ENCODE measurements at places on chromosomes 3 and 15.

DNA sequence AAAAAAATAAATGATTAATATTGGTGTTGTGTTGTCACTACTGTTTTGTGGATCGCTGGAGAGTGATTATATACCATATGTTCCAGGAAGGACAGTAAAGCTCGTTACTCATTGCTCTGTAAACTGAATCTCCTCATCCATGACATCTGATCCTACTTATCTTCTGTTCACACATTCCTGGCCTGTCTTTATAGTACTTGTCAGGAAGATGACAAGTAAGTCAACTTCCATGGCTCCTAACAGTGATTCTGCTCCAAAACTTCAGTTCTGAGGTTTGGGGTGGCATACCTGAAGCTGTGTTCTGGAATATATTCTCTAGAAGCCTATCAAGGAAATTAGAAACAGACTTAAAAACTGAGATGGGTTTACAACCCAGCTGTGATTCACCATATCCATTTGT, 288.9 kb downstream of the ZBBX start:
- no peak for DNase-seq

- no peak for DNase-seq
These were observed 11.6 kb upstream of the DLL4 start for GRCh38 chr15:40917585-40917984.

DNA sequence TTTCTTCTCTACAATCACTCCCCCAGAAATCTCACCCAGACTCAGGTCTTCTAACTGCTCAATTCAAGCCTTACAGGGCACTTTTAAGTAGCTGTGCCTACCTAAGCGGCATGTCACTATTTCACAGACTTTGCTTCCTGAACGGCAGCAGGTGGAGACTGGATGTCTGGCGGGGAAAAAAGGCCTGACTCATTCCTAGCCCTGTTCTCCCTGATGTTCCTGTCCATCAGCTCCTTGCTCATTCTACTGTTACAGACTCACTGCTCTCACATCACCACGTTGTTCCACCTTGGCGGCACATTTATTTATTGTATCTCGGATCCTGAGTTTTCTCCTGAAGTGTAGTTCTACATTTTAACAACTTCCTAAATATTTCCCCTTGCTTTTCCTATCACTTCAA, 52.6 kb upstream of the ATP11B start:
- DNase-seq = no peak

GRCh38 chr15:62057341-62057980, 2.8 kb downstream of the VPS13C start:
- DNase-seq = no peak

- DNase-seq = no peak
These were observed 292.9 kb upstream of the RORA start for GRCh38 chr15:61521953-61522352.

DNA sequence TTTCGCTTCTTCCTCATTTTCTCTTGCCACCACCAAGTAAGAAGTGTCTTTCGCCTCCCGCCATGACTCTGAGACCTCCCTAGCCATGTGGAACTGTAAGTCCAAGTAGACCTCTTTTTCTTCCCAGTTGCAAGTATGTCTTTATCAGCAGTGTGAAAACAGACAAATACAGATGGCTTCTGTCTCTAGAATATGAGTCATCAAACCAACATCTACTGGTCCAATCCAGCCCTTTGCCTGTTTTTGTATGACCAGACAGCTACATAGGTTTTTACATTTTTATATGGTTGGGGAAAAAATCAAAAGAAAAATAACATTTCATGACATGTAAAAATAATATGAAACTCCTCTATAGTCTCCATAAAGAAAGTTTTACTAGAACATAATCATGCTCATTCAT, 118.7 kb upstream of the PTPRG start:
- no peak for DNase-seq

- DNase-seq = no peak
These were observed 33.8 kb upstream of the CTSH start for GRCh38 chr15:78978601-78979179.

DNA sequence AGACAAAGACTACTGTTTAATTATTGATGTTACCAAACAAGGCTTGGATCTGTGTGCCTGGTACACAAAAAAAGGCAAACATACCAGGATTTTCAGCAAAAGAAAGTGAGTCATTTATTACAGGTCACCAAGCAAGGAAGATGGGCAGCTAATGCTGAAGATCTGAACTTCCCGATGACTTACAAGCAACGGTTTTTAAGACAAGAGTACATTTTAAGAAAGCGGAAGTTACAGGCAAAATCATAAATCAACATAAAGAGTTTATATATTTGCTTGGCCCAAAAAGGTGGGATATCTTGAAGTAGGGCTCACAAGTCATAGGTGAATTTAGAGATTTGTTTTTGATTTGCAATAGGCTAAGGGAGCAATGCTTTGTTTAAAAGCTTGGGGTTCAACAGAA, 125.4 kb upstream of the SPATA16 start:
- no peak for DNase-seq

GRCh38 chr15:94229591-94230369, 1.6 kb upstream of the MCTP2 start:
- peak; percentile 37 for DNase-seq

GRCh38 chr3:114550165-114550564, 256.3 kb downstream of the TIGIT start:
- no peak for DNase-seq

DNA sequence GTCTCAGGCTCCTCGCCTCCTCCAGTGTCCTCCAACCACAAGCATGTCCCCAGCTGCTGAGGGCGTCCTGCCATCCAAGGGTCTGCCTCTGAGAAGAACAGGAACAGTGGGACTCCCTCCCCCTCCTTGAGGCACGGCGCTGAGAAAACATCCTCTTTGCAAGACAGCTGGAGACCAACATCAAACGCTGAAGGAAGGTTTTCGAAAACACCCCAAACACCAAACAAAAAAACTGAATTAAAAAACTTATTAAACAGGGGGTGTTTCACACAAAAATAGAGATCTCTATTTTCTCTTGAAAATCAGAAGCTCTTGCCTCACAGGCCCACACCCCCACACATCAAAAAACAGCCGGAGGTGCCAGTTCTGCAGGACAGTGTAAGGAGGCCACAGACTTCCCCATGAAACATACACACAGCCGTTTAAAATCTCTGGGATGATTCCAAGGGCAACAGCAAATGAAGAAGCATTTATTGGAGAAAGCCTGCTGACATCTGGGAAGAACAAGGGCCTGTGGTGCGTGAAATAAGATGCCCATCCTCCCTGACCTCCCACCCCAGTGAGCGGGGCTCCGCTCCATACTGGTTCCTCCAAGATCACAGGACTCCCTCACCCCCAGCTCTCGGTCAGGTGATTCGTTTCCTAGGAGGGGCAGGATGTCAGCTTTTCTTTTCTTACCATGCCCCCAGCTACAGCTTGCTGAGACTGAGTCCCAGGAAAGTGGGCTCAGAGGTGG, 71.3 kb downstream of the NUP210 start:
- no peak for DNase-seq

DNA sequence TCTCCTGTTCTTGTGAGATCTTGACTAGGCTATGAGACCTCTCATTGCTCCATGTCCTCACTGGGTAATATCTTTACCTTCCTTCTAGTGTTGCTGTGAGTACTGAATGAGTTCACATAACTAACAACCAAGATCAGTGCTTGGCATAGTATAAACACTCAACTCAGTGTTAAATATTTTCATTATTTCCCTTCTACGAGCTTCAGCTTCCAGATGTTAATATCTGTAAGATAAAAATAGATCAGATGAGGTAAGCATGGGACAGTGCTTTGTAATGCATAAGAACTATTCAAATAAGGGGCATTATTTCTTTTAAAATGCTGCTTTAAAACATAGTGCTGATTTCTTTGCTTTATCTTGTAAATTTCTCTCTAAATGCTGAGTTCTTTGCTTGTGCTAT, 130.8 kb downstream of the DIPK2A start:
- DNase-seq = no peak

DNA sequence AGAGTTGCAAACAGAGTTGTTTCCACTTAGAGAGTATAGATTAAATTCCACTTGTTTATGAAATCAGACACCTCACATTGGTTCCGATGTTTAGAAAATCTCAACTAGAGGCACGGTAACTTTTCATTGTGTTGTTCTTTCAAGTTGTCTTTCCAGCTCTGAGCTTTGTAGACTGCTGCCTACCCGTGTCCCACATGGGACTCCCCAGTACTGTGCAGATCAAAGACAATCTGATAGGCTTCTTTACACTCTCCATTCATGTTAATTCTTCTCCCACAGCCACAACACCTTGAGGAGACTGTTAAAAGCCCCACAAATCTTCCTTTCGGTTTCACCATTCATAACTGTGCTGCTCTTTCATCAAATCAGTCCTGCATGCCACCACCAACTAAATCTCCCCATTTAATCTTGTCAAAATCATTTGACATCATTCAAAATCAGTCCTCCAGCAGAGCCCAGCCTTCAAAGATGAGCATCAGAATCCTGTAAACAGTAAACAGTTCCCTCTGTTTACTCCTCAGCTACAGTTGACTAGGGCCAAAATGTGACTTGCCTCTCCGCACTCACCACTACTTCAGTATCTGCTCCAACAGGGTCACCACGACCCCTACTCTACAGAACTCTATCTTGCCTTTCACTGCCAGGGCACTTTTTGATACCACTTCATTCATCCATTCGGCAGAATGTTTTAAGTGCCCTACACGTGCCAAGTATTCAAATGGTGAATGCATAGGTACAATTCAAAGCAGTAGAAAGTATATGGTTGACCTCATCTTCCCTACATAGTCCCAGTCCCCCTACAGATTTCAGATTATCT, 8.3 kb downstream of the ANXA2 start:
- no peak for DNase-seq

DNA sequence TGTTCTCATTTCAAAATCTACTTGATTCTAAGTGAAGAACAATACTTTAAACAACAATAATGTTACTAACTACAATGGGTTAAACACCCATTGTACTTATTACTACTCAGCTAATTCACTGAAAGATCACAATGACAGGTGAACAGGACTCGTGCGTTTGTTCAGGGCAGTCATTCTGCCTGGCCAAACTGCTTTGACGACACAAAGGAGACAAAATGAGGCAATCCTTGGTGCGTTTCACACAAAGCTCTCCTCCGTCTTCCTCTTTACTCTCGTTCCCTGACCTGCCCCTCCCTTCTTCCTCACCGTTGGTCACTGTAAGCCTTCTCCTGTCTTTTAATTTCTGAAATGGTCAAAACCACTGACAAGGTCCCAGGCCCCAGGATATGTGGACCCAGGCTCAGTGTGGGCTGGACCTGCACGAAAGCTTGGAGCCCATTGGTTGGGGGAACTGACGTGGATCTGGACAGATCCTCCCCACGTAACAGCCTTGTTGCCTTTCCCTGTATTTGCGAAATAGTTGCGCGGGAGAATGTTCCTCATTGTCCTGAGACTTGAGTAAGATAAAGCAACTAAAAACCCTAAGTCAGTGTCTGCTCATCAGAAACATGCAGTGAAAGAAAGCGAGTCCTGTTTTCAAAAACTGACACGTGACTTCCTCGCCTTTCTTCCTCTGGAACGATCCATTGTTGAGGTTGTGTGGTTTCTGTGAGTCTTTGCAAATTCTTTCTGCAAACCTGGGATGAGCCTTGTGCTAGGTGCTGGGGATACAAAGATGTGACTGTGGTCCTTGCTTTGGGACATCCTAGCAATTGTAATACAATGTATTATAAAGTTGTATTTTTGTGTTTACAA, 147.1 kb upstream of the RGMA start:
- no peak for DNase-seq

- no peak for DNase-seq
These were observed 5.7 kb upstream of the SUMF1 start for GRCh38 chr3:4472766-4473165.

GRCh38 chr15:74374648-74375302, 7.3 kb upstream of the CYP11A1 start:
- no peak for DNase-seq

DNA sequence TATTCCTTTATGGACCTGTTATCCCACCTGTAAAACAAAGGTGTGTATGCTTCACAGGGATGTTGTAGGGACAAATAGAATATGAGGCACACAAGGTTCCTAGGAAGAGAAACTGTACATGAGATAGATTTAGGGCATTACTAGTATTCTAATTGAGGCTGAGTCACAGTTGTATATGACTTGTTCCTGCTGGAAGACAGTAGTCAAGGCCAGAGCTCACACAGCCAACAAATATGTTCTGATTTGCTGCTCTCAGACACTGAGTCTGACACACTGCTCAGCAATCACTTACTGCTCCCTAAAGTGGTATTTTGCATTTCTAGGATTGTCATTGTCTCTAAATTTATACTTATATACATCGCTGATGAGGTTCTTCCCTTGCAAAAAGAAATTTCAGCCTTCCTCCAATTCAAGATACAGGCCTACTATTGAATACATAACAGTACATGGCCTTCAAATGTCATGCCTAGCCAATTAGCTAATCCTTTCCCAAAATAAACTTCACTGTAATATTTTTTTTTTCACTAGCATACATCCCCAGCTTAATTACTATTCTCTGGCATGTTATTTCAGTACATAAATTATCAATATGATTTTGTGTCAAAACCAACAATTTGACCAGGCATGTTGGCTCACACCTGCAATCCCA, 69.8 kb downstream of the TIGIT start:
- no peak for DNase-seq

DNA sequence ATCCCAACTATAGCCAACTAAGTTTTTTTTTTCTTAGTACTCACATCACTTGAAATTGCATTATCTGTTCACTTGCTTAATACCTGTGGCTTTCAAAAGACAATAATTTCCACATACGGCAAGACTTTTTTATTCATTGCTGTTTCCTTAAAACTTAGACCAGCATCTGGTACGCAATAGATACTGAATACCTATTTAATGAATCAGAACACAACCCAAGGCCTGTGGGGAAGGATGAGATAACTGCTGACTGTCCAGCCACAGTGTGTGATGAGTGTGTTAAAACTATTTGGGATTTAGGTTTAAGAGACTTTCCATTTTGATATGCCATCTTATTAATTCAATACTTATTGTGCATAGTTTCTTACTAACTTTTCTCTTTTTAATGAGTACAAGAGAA, 988.7 kb downstream of the NTRK3 start:
- no peak for DNase-seq

GRCh38 chr3:137264843-137265330, 307.1 kb downstream of the IL20RB start:
- no peak for DNase-seq

DNA sequence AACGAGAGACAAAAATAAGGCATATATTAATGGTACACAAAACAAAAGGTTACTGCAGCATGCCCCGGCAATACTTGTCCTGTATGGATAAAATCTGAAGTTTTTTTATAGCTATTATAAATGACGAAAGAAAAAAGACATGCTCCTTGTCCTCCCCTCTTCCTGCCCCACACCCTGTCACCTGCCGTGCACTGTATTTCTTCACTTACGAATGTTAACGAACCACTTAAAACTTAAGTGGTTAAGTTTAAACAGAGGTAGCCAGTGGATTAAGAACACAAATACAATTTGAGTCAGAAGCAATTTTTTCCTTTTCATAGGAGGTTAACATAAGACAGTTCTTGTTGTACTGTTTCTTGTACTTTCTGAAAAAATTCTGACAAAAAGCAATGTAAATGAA, 799.1 kb upstream of the NECTIN3 start:
- DNase-seq = no peak
